C1 segment of cervical spinal cord (tissue), 14 donors: ENCODE measurements at places on chromosomes 2 and 18.

- DNase-seq = no peak
These were observed 15.1 kb downstream of the MYL1 start for GRCh38 chr2:210299866-210300373.

GRCh38 chr2:177255227-177255601, 9.3 kb downstream of the NFE2L2 start:
- DNase-seq = no peak

- DNase-seq = no peak
These were observed 29.9 kb downstream of the ROCK2 start for GRCh38 chr2:11314487-11314886.

DNA sequence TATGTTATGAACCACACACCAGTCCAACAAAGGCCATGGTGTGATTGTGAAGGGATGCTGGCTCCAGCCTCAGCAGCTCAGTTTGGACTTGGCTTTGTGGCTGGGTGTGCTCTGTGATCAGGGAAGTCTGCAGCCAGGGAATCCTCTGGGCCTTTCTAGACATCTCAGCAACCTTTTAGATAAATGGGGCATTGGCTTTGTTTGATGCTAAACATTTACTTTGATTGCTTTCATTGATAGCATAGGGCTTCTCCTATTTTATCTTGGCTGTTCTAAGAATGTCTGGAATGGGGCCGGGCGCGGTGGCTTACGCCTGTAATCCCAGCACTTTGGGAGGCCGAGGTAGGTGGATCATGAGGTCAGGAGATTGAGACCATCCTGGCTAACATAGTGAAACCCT, 104.5 kb downstream of the VAPA start:
- DNase-seq = no peak
